ENCODE measurements at places on chromosomes 1 and 21.

DNA sequence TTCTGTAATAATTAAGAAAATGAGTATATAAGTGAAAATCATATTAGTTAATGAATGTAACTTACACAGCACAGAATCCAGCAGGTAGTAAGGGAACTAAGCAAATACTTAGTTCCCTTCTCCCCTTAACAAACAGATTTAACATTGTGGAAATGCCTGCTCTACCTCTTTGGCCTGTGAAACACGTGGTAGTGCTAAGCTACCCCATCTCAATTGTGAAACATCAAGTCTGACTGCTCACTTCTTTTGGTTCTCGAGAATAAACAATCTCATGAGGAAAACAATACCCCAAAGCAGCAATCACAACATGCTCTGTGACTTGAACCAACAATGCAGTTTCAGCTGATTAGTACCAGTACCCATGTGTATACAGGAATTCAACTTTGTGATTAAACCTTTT is 4.7 kb downstream of the MYSM1 start:
- DNase-seq: no peak

- no peak for DNase-seq
Measured at GRCh38 chr1:53375440-53375839, 47.6 kb upstream of the LRP8 start.

GRCh38 chr1:214476229-214476985 is 75.0 kb downstream of the PTPN14 start:
- no peak for DNase-seq

- no peak for DNase-seq
Measured at GRCh38 chr1:76543495-76543894, 323.8 kb upstream of the ST6GALNAC5 start.

GRCh38 chr1:193320270-193320669 is 133.9 kb upstream of the B3GALT2 start:
- no peak for DNase-seq

DNA sequence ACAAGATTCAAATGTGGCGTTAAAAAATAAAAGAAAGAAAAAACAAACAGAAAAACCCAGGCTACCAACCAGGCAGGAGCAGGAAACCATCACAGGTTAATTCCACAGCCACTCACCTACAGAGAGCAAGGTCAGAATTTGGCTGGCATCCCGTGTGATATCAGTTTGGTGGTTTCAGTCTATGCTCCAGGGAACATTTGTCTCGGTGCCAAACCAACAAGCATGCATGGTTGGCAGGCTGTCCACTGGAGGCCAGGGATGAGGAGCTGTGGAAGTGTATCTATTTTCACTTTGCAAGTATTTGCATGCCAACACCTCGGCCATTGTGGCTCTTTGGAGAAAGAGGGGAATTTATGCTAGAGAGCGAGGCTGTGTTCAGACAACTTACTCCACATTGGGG is 53.1 kb upstream of the PROX1 start:
- no peak for DNase-seq

- no peak for DNase-seq
Measured at GRCh38 chr1:234699795-234700665, 90.1 kb upstream of the IRF2BP2 start.

DNA sequence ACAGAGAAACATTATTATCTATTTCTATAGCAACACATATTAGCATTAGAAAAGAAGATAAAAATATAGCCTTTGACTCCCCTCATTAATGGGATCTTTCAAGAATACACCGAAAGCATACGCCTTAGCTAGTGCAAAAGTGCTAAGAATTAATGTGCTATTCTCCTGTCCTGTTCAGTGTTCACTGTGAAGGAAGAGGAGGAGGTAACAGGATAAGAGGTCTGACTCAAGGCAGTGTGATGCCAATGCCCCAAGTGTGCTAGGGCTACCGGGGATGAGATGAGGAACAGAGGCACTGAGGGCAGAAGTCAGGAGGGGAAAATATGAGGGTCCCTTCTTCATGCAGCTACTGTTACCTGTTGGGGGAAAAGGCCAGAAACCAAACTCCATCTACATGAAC is 43.5 kb downstream of the USP24 start:
- no peak for DNase-seq

- no peak for DNase-seq
Measured at GRCh38 chr1:30191154-30191702, 532.2 kb downstream of the MATN1 start.

Data from NCI-H1417 treated with DMSO at 0.1 percent for 48 hours (cell line).